Large intestine (tissue), 12 donors: ENCODE measurements at places on chromosomes 16 and 17. TPM values are rescaled to one million over a fixed set of nuclear protein-coding genes. Genes with fewer than 3 reads are reported as not detected.

DNA sequence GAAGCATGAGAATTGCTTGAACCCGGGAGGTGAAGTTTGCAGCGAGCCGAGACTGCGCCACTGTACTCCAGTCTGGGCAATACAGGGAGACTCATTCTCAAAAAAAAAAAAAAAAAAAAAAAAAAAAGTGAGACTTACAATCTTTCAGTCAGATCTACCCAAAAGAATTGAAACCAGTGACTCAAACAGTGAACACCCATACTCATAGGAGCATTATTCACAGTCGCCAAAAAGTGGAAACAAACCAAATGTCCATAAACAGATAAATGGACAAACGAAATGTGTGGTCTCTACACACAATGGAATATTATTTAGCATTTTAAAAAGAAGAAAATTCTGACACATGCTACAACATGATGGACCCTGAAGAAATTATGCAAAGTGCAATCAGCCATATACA, 9.1 kb upstream of the SCNN1B start:
- no peak for DNase-seq

- DNase-seq = no peak
Observed at GRCh38 chr17:65047941-65048340, 8.6 kb downstream of the GNA13 start.

The VASN gene
- 5.7 TPM for polyA plus RNA-seq

DNA sequence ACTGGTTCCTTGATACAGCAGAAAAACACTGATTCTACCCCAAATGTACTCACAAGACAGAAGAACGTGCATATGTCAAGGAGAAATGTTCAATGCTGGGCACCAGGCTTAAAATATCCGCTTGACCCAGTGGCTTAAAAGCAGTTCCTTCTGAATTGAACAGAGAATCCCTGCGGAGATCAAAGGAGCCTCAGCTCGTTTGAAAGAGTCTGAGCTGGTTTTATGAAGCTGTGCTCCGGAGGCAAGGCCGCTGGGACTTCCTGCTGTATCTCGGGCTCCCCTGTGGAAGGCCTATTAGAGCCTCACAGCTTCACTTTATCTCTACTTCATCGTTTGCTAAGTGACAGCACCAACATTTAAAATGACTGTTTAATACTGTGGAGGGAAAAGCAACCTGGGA, 2.2 kb downstream of the LMF1 start:
- no peak for DNase-seq

- no peak for DNase-seq
Observed at GRCh38 chr17:44007346-44008204, 3.2 kb downstream of the NAGS start.

The HBQ1 gene
- polyA plus RNA-seq = 0.73 TPM

The CIBAR2 gene
- 0.30 TPM for polyA plus RNA-seq

GRCh38 chr17:40541873-40542557, 23.3 kb downstream of the CCR7 start:
- DNase-seq = peak; percentile 52

DNA sequence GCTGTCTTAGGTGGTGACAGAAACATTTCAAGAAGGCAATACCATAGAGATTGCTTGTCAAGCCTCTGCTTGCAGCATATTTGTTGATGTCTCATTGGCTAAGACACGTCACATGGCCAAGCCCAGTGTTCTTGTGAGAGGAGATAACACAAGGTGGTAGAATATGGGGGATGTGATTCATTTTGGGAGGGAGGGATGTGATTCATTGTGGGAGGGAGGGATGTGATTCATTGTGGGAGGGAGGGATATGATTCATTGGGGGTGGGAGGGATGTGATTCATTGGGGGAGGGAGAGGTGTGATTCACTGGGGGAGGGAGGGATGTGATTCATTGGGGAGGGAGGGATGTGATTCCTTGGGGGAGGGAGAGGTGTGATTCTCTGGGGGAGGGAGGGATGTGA, 470.5 kb upstream of the SALL1 start:
- no peak for DNase-seq

DNA sequence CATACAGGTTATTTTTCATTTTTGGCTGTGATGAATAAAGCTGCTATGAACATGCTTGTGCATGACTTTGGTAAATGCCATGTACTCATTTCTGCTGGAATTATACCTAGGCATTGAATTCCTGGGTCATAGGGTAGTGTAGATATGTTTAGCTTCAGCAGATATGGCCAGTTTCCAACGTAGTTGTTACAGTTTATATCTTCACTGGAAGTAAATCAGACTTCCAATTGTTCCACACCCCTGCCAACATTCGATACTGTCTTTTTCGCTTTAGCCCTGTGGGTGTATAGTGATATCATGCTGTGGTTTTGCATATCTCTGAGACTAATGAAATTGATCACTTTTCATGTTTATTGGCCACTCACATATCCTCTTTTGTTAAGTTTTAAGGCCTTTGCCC, 50.4 kb downstream of the ARHGAP27 start:
- no peak for DNase-seq

- no peak for DNase-seq
Observed at GRCh38 chr16:86549076-86549892, 5.8 kb downstream of the MTHFSD start.

DNA sequence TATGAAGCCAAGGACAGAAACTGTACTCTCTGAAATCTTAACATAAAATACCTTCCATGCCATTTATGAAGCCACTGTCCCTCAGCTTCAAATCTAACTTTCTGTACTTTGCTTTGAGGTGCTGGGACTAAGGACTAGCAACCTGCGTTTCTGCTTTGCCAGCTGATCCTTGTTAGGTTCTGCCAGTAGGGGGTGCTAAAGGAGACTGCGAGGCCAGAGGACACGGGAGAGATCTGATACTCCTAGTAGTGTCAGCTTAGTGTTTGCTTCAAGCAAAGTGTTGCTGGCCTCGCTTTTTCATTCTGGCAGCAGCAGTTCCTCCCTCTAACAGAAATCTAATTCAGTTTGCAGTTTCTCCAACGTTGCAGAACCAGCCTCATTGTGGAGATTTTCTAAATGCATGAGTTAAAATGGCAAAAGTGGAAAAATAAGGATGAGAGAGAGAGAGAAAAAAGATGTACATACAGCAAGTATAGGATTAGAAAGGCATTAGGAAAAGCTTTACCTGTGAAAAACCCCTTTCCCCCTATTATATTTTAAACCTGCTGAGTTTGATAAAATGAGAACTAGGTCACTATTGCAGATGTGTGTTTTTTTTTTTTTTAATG, 297.5 kb downstream of the CA10 start:
- peak; percentile 41 for DNase-seq

DNA sequence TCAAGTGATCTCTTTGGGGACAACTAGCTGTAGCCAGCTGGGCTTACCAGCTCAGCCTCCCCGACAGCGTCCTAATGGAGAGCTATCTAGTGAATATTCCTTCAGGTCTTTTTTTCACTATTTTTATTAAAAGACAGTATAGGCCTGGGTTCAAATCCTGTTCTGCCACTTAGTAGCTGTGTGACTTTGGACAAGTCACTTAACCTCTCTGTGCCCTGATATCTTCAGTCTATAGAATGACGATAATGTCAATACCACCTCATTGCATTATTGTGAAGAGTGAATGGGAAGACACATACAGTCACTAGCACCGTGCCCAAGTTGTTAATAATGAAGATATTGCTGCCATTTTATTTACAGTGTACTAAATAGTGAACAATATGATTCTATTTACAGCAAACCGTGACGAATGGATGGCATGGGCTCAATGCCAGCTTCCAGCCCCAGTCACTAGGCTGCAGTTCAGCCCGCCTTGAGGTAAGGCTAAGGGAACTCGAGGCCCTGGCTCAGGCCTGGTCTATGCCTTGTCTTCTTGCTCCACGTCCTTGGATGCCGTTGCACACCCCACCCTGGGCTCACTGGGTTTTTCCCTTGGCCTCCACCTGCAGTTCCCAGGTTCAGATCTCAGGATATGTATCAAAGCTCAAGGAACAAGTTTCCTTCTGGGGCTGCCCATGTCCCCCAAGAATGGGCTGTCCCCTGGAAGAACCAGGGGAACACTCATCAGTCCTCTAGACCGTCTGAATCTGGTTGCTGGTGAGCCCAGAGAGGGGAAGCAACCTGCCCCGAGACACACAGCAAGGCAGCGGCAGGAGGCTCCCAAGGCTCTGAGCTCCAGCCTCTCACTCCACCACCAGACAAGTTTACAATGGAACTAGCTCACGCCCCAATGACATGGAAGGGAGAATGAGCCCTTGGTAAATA, 95.4 kb upstream of the TNRC6C start:
- DNase-seq = no peak

DNA sequence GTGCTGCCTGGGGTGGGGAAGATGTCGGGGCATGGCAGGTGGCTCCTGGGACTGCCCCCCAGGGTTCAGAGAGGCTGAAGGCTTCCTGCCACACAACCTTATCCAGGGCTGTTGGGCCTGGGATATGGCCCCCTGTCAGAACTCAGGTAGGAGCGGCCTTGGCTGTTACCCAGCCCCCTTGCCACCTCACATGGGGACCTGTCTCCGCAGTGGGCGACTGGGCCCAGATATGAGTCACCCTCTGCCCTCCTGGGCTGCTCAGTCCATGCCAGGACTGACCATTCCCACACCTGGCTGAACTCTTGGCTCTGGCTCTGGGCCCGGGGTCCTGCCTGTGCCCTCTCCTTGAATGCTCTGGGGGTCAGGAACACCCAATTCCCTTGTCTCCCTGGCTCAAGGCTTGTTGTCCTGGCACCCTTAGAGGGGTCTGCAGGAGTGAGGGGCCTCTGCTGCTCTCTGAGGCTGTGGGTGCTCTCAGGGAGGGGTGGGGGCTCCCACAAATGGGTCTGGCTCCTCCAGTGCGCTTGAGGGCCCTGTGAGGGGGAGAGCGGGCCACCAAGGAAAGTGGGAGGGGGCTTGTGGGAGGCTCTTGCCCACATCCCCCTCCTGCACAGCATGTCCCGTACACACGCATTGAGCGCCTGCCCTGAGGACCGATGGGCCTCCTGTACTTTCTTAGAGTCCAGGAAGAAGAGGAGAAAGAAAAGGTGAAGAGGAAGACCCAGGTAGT, 36.0 kb downstream of the LGALS9 start:
- DNase-seq = no peak

GRCh38 chr17:54372069-54372749, 528.4 kb upstream of the TOM1L1 start:
- DNase-seq = no peak
